ENCODE measurements at places on chromosomes 16 and 17. TPM values are rescaled to one million over a fixed set of nuclear protein-coding genes. Genes with fewer than 3 reads are reported as not detected.

Gene GSG1L2
- total RNA-seq: not detected

Gene MYH13
- total RNA-seq: not detected

Gene SGCA
- total RNA-seq: 16.9 TPM

Gene NPIPB13
- total RNA-seq: 48.8 TPM

Gene TEKT5
- total RNA-seq: 8.0 TPM

Gene FNDC8
- not detected for total RNA-seq

Gene ZFP90
- 33.6 TPM for total RNA-seq

Gene ZSCAN10
- not detected for total RNA-seq

Measured in ureter (tissue), 1 donor.